Astrocyte of the cerebellum (primary cell): ENCODE measurements at places on chromosomes 13 and 19.

- DNase-seq = peak; percentile 82
Observed at GRCh38 chr13:114128624-114129522, 3.5 kb downstream of the RASA3 start.

GRCh38 chr19:10270180-10270615 lies 722 bp upstream of the ICAM1 start:
- no peak for DNase-seq

GRCh38 chr13:32811297-32811800 lies 204.9 kb upstream of the KL start:
- no peak for DNase-seq

DNA sequence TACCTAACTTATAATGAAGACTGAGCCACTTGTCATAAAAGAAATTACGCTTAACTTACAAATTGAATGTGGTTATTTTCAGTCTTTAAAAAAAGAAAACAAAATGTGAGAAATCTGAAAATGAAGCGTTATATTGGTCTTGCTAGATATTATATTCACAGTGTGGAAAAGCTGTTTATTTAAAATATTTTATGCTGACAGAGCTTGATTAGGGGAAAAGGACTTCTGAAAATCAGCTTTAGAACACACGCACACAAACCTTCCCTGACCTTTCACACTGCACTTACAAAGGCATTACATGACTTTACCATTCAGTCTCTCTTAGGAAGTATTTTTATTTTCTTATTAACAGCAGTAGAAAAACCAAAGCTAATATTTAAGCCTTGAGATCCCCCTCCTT lies 461.5 kb downstream of the DIAPH3 start:
- no peak for DNase-seq

- no peak for DNase-seq
Observed at GRCh38 chr13:72620874-72621273, 106.6 kb downstream of the MZT1 start.

DNA sequence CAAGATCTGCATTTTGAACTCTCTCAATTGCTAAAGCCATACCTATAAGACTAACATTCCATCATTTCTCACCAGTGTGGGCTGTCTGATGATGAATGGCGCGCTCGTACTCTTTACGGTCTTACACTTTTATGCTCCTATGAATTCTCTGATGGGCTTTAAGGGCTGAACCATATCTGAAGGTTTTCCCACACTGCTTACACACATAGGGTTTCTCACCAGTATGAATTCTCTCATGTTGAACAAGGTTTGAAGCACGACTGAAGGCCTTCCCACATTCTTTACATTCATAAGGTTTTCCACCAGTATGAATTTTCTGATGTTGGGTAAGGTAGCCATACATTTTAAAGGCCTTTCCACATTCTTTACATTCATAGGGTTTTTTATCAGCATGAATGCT lies 18.8 kb upstream of the ZNF607 start:
- DNase-seq = no peak

DNA sequence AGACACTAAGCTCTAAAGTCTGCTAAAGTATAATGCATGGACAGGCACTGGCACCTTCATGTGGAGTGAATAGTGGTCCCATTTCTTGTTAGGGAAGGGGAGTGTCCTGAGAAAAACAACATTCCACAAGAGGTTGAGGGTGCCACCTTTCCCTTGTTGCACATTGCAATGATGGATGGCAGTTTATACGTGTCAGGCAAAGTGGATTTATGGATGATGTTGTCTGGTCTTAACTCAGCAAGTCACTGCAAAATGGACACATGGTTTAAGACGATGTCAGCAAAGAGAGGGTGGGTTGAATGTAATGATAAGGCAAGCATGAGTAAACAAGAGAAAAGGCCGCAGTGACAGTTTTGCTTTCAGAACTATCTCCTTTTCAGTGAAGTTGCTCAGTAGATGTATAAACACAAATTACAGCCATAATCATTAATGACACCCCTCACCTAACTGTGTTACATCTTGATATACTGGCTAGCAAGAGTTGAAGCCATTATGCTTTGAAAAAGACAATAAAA lies 19.6 kb upstream of the CBY2 start:
- DNase-seq = no peak

DNA sequence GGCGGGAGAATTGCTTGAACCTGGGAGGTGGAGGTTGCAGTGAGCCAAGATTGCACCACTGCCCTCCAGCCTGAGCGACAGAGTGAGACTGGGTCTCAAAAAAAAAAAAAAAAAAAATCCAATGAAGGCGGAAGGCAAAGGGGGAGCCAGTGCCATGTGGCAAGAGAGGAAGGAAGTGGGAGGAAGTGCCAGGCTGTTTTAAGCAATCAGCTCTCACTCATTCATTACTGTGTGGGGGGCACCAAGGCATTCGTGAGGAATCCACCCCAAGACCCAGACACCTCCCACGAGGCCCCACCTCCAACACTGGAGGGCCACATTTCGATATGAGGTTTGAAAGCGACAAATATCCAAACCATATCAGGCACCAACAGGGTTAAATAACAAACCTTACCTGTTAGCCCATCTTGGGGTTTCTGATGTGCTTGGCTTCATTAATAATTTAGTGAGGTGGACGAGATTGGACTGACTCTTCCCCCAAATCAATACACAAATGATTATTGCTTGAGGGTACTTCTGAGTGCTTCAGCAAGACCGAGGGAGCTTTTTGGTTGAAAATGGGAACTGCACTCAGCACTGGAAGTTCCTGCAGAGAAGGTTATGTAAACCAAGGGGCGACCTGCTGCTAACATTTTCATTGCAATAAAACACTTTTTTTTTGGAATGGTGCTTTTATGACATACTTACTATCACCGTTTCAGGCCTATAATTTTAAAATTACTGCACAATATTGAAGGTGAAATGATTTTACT lies 7.5 kb upstream of the LRP3 start:
- no peak for DNase-seq

- no peak for DNase-seq
Observed at GRCh38 chr19:10292206-10292788, 2.5 kb downstream of the ICAM5 start.

DNA sequence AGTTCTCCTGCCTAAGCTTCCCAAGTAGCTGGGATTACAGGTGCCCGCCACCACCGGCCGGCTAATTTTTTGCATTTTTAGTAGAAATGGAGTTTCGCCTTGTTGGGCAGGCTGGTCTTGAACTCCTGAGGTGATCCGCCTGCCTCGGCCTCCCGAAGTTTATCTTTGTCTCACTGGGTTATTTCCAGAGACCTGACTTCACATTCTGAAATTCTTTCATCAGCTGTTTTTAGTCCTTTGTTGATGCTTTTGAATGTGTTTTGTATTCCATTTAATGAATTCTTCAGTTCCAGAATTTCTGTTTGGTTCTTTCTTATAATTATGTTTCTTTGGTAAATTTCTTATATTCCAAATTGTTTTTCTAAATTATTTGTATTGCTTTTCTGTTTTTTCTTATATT lies 55.4 kb upstream of the MLNR start:
- DNase-seq = no peak

GRCh38 chr19:21569494-21569865 lies 64.1 kb downstream of the ZNF429 start:
- DNase-seq = no peak

- DNase-seq = no peak
Observed at GRCh38 chr19:18514800-18515682, 6.8 kb downstream of the ELL start.

- no peak for DNase-seq
Observed at GRCh38 chr13:106917024-106917571, 349.2 kb upstream of the ARGLU1 start.

DNA sequence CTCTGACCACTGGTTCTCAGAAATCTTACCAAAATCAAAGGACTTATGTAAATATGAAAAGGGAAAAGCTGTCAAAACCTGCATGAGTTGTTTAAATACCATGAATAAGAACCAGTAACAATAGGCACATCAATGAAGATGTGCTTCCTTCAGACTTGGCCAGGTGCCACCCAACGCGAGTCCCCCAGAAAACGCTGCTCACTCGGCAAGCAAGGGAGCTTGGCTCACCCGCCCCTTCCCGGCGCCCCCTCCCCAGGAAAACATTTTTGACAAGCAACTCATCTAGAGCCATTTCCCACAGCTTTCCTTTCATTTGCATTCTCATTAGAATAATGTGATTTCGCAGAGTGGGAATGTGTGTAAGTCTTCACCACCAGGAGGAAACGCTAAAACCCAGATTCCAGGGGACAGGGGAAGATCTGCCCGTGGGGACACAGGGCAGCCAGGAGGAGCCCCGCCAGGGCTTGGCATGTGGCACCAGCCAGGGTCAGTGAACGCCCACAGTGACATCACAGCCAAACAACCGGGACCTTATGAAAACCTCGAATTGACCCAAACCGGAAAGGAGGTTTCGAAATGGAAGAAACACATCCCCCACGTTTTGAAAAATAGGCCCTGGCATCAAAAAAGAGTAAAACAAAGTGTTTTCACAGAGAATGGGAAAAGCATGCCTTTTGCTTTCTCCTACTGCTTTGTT lies 366.2 kb upstream of the TSHZ3 start:
- DNase-seq = no peak

GRCh38 chr13:42950181-42950580 lies 41.9 kb downstream of the EPSTI1 start:
- DNase-seq = no peak

DNA sequence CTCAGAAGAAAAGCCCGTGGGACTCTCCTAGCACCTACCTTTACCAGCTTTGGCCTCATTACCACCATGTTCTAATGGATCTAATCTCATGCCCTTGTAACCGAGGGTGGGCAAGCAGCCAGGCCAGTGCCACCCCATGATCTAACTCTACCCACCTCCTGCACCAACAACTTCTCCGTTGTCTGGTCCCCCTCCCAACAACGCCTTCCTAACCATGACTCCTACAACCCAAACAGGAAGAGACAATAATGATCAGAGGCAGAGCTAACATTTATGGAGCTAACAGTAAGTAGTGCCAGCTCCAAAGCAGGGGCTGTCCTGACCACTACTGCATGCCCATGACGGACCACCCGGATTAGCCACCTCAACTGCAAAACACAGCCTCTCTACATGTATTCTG lies 3.5 kb downstream of the USP12 start:
- DNase-seq = no peak

DNA sequence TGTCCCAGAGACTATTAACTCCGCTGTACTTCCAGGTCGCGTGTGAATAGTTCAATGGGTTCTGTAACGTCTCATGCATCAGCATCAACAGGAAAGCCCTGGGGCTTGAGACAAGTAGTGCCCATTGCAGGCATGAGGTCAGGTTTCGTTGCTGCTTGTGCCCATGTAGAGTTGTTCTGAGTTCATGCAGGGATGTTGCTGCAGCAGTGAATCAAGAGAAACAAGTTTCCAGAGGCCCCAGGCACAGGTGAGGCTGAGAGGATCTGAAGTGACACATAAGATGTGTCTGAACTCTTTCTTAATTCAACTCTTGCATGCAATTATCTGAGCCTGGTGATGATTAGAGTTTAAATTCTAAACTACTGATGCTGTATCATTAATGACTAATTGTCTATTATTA lies 8.6 kb upstream of the ZNF283 start:
- DNase-seq = no peak

GRCh38 chr13:71587817-71588216 lies 279.2 kb downstream of the DACH1 start:
- no peak for DNase-seq

GRCh38 chr13:31204592-31204991 lies 4.8 kb downstream of the B3GLCT start:
- no peak for DNase-seq

- no peak for DNase-seq
Observed at GRCh38 chr13:45305079-45305478, 35.9 kb downstream of the TPT1 start.
